ENCODE measurements at places on chromosomes 4 and X. TPM values are rescaled to one million over a fixed set of nuclear protein-coding genes. Genes with fewer than 3 reads are reported as not detected.

The SLC9B1 gene
- 1.6 TPM for total RNA-seq

The FAM47E gene
- 17.9 TPM for total RNA-seq

The BMX gene
- total RNA-seq, result 3.9 TPM

DNA sequence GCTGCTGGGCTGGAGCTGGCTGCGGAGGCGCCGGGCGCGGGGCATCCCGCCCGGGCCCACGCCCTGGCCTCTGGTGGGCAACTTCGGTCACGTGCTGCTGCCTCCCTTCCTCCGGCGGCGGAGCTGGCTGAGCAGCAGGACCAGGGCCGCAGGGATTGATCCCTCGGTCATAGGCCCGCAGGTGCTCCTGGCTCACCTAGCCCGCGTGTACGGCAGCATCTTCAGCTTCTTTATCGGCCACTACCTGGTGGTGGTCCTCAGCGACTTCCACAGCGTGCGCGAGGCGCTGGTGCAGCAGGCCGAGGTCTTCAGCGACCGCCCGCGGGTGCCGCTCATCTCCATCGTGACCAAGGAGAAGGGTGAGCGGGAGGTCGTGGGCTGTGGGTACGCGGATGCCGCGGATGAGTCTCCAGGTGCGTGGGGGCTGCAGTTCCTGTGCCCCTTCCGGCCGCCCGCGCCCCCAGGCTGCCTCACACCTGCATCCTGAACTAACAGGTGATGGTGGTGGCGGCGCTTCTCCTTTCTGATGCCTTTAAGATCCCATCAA, 499 bp downstream of the CYP2U1 start:
- no peak for DNase-seq
- peak overlapping the region; percentile 78 for H3K27ac ChIP-seq
- no peaks in the 10 kb centered on the region for H3K4me1 ChIP-seq
- H3K27me3 ChIP-seq, result no peaks in the 10 kb centered on the region
- H3K36me3 ChIP-seq, result no peaks in the 10 kb centered on the region

GRCh38 chr4:94244087-94244828, 36.6 kb downstream of the SMARCAD1 start:
- no peak overlapping the region for H3K4me3 ChIP-seq
- H3K27ac ChIP-seq, result no peak overlapping the region
- H3K36me3 ChIP-seq, result no peaks in the 10 kb centered on the region
- no peak for DNase-seq

DNA sequence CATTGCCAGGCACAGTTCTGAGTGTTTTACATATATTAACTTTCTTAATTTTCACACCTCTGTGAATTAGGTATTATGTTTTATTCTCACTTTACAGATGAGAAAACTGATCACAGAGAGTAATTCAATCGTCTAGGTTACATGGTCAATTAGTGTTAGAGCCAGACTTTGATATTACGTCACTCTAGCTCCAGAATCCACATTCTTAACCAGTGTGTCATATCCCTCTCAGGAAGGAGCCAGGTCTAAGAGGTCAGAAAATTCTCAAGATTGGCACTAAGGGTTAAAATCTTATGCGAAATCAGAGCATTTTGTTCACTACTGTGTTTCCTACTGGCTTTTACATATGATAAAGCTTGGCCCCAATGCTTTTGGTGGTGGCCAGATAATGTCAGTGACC, 7.4 kb downstream of the DMP1 start:
- no peak overlapping the region for H3K4me3 ChIP-seq
- no peaks in the 10 kb centered on the region for H3K36me3 ChIP-seq
- H3K4me1 ChIP-seq, result no peaks in the 10 kb centered on the region
- H3K27me3 ChIP-seq, result no peaks in the 10 kb centered on the region

GRCh38 chr4:158013858-158014257, 159.0 kb downstream of the GASK1B start:
- no peak overlapping the region for H3K27ac ChIP-seq
- no peaks in the 10 kb centered on the region for H3K4me1 ChIP-seq
- no peak overlapping the region for H3K4me3 ChIP-seq
- DNase-seq, result no peak
- no peaks in the 10 kb centered on the region for H3K27me3 ChIP-seq
- no peaks in the 10 kb centered on the region for H3K36me3 ChIP-seq

All from breast epithelium (tissue), 4 donors.